ENCODE measurements at places on chromosomes 12 and 14.

- DNase-seq: no peak
Measured at GRCh38 chr12:3511760-3512159, 20.8 kb downstream of the PRMT8 start.

DNA sequence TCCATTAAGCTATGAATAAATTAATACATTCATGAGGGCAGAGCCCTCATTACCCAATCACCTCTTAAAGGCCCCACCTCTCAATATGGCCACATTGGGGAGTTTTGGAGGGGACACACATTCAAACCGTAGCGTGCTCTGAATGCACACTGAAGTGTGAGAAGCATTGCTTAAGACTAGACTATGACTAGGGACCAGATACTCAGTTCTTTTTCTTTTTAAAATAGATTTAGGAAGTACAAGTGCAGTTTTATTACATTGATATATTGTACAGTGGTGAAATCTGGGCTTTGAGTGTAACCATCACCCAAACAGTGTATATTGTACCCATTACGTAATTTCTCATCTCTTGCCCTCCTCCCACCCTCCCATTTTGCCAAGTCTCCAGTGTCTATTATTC is 21.0 kb upstream of the JDP2 start:
- DNase-seq: no peak

- no peak for DNase-seq
Measured at GRCh38 chr14:63134801-63135200, 69.4 kb upstream of the RHOJ start.

DNA sequence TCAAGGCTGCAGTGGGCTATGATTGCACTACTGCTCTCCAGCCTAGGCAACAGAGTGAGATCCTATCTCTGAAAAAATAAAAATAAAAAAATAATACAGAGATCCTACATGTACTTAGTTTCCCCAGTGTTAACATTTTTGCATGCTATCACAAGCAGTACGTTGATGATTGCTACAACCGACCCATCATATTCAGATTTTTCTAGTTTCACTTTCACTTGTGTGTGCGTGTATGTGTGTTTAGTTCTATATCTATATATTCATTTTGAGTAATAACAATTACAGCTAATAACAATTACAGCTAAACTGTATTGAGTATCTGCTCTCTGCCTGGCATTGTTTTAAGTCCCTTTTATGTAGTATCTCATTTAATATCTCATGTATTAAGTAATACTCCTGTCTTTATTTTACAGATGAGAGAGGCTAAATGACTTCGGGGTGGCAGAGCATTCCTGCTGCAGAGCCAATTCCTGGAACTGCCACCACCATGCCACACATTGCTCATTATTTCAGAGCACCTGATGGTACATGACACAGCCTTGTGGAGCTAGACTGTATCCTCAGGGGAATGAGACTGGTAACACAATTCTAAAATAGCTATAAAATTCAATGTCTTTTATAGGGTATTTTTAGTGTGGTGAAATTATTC is 153.1 kb downstream of the BCAT1 start:
- no peak for DNase-seq

- no peak for DNase-seq
Measured at GRCh38 chr12:93208011-93208410, 169.7 kb upstream of the NUDT4 start.

DNA sequence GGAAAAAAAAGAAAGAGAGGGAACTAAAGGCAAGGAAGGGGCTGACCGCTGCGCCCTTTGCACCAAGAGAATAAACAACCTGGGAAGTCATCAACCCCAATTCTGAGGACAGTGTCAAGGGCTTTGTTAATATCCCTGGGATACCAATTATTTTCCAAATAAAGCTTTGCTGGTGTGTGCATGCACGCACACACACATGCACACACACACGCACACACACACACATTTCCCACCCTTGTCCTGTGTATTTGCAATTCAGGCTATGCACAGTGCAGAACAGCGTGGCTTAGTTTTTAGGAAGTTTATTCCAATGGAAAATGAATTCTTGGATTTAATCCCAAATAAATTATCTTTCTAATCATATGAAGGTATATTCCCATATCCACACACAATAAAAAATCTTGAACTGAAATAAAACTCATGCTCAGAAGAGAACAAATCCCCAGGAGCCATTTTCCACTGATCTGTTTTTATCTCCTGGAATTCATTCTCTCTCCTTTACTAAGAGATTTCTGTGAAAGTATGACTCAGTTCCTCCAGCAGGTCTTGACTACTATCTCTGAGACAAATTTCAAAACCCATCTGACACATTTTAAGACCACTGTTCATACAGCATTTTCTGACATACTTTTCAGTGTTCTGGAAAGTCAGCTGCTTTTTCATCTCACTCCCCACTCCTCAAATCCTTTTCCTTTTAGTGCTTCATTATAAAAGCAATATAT is 334.4 kb upstream of the ATP2B1 start:
- DNase-seq: no peak

GRCh38 chr12:51814311-51815088 is 34.0 kb downstream of the FIGNL2 start:
- peak; percentile 44 for DNase-seq

DNA sequence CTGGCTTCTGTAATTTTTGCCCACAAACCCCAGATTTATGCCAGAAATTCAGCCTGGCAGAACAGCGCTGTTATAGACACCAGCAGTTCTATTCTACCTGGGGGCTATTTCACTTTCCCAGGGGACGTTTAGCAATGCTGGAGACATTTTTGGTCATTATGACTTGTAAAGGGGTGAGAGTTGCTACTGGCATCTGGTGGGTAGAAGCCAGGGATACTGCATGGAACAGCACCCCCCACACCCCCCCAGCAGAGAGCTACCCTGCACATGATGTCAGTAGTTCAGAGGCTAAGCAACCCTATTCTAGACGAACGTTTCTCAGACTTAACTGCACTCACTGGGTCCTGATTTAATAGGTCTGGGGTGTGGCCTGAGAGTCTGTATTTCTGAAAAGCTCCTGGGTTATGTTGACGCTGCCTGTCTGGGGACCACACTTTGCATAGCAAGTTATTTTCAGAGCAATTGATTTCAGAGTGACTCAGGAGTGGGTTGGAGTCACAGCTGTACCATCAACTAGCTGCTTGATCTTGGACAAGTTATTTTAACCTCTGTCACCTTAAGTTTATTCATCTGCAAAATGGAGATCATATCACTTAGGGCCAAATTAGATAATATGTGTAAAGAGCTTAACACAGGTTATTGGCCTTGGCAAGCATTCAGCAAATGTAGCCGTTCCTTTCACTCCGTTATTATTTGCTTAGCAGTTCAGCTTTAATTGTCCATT is 48.5 kb downstream of the CHST11 start:
- DNase-seq: no peak

GRCh38 chr14:97415907-97416306 is 618.7 kb downstream of the VRK1 start:
- no peak for DNase-seq

GRCh38 chr12:28800129-28800528 is 348.9 kb upstream of the FAR2 start:
- DNase-seq: no peak

- DNase-seq: no peak
Measured at GRCh38 chr12:253116-253831, 9.4 kb downstream of the SLC6A13 start.

DNA sequence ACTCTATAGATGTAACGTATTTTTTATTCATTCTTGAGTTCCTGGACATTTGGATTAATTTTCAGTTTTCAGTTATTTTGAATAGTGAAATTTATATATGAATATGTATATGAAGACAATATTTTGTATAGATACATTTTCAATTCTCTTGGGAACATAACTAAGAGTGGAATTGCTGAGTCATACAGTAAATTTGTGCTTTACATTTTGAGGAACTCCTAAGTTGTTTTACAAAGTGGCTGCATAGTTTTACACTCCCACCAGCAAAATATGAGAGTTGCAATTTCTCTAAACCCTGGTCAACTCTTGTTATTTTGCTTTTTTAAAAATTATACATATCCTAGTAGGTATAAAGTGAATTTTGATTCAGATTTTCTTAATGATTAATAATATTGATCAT is 1838.6 kb upstream of the SEL1L start:
- no peak for DNase-seq

GRCh38 chr14:71130491-71131179 is 223.4 kb downstream of the PCNX1 start:
- DNase-seq: no peak

DNA sequence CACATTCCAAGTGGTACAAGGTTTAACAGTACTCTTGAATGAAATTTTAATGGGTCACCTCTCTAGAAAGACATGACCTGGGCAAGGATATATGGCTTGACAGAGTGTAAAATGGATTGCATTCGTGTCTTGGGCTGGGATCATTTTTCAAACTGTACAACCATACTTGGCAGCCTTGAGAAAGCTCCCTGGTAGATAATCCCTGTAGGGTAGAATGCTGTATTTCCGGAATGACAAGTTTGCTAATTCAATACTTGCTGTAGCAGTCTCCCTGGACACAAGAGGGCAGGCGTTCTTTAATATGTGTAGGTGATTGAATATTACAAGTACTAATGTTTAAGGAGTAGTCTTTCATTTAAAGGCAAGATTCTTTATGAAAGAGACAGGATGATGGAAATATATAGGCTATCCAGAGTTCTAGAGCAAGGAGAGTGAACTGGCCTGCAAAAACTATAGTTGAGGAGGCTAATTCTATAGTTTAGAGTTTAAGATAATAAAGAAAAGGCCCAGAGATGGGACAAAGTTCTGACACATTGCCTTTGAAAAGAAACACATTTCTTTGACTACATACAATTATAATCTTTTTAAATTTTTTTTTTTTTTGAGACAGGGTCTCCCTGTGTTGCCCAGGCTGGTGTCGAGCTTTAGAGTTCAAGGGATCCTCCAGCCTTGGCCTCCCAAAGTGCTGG is 53.4 kb downstream of the PLBD1 start:
- DNase-seq: no peak

GRCh38 chr12:6049587-6049986 is 74.9 kb downstream of the VWF start:
- no peak for DNase-seq

DNA sequence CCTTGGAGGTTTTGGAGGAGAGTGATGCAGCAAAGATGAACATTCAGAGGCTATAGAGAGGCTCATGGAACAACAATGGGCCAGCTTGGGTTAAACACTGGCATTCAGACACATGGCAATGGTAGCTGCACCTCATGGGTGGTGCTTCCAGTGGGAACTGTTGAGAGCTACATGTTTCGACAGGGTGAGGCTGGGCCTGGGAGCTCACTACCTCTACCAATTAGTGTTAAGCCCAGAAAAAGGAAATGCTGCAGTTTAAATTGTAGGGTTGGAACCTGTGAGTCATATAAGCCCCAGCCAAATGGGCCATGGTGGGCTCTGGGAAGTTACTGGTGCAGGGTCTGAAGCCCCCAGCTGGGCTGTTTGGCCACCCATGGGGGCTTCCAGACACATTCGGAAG is 279.7 kb downstream of the ZFP36L1 start:
- DNase-seq: no peak

DNA sequence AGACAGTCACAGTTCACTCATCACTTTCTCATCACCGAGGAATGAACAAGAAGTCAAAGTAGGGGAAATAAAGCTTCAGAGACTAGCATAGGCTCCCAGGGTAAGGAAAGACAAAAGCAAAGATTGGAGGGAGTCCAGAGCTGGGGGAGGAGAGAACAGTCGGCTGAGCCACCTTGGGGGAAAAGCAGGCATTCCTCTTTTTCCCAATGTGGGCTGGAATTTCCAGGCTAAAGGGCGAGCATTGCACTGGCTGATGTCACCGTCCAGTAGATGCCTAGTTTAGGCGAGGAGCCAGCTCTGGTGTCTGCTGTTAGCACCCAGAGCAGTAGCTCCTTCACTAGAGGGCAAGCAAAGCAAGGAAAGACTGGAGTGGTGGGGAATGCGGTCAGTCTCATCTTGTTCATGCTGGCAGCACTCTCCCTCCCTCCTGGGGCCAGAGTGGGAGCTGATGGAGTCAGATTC is 8.5 kb upstream of the KRT75 start:
- DNase-seq: no peak

DNA sequence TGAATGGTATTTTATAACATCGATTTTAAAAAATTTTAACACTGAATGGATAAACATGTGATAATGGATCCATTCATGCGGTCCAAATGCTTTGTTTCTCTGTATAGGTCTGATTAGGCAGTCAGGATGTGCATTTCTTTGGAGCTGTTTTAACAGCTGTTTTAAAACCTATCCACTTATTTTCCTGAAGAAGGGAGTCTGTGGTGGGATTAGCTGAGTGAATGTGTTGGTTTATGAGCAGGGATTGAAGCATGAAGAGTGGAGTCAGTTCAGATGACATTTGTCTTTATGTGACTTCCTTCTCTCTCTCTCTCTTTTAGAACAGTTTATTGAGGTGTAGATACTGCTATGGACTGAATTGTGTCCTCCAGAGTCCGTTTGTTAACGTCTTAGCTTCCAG is 37.7 kb downstream of the GLT8D2 start:
- no peak for DNase-seq

GRCh38 chr12:11621797-11622423 is 27.6 kb upstream of the ETV6 start:
- peak; percentile 9 for DNase-seq

- no peak for DNase-seq
Measured at GRCh38 chr12:6950401-6950801, 755 bp upstream of the PTPN6 start.

GRCh38 chr12:57212701-57213057 is 3.9 kb upstream of the NXPH4 start:
- DNase-seq: no peak

DNA sequence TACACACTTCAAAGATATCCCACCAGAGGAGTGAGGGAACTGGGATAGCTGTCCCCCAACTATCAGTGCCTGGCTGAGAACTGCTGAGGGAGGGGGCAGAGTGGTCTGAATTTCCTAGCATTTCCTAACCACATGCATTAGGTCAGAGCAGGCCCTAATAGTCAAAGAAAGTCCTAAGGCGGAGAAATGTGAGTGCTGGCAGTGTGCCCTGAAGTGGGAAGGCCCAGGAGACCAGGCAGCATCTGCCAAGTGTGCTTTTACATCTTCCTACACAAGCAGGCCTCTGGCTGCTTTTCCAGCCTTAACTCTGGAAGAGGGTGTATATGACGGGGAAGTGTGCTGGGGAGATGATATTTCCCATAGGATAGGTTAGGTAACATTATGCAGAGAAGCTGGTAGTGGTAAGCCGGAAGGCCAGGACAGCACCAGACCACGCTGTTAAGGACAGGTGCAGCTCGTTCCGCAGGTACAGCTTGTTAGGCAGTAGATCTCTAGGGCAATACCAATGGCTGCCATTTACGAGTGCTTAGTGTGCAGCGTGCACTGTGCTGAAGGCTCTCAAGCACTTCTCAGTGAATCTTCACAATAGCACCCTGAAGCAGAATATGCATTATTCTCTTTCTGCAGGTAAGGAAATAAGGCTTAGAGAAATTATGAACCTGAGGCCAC is 9.1 kb upstream of the CCDC198 start:
- no peak for DNase-seq

- DNase-seq: no peak
Measured at GRCh38 chr14:71327691-71328090, 420.4 kb downstream of the PCNX1 start.
